A673 (cell line): ENCODE measurements at places on chromosomes 3 and 15. TPM values are rescaled to one million over a fixed set of nuclear protein-coding genes. Genes with fewer than 3 reads are reported as not detected.

- no peak for DNase-seq
Measured at GRCh38 chr15:98666841-98667240, 18.5 kb downstream of the IGF1R start.

DNA sequence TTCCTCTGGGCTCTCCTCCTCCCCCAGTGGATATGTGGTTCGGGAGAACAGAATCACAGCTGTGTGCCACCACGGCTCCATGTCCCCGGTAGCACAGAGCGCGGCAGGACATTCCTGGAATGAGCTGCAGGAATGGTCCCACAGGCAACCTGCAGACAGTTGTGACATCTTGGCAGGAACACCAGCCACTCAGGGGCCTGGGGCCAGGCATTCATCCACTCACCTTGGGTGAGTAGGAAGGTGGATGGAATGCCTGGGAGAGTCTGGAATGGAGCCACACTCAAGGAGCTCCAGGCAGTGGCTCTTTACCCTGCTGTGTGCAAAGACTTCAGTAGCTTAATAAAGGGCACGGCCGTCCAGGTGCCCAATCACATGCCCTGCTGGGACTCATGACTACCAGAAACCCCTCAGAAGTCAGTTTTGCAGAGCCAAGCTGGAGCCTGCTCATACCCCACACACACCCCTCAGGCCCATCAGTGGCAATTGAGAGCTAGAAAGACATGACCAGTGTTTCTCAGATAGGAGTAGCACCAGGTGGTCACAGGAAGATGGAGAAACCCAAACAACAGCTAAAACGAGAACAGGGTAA lies 117.3 kb upstream of the PRR20G start:
- DNase-seq: no peak

GRCh38 chr15:77531191-77532000 lies 101.3 kb downstream of the LINGO1 start:
- no peak for DNase-seq

The LRRC31 gene
- not detected in 2 replicates for total RNA-seq

DNA sequence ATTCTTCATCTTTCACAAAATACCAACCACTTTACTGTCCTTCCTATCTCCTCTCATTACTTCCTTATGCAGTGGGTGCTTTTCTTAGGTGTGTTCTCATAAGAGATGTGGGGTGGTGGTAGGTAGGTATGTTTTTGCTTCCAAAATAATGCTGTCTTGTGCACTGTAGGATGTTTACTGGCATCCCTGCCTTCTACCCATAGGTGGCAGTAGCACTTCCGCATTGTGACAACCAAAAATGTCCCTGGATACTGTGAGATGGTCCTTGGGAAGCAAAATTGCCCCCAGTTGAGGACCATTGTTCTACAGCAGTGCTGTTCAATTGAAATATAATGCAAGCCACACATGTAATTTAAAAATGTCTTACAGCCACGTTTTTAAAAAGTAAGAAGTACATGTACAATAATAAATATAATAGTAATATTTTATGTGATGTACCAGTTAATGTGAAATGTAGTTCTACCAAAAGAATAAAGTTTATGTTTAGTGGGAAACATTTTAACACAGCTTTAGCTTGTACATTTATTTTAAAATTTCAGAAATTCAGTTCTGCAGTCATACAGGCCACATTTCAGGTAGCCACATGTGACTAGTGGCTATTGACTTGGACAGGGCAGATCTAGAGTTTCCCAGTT lies 75.2 kb downstream of the NEO1 start:
- DNase-seq: peak; percentile 68

DNA sequence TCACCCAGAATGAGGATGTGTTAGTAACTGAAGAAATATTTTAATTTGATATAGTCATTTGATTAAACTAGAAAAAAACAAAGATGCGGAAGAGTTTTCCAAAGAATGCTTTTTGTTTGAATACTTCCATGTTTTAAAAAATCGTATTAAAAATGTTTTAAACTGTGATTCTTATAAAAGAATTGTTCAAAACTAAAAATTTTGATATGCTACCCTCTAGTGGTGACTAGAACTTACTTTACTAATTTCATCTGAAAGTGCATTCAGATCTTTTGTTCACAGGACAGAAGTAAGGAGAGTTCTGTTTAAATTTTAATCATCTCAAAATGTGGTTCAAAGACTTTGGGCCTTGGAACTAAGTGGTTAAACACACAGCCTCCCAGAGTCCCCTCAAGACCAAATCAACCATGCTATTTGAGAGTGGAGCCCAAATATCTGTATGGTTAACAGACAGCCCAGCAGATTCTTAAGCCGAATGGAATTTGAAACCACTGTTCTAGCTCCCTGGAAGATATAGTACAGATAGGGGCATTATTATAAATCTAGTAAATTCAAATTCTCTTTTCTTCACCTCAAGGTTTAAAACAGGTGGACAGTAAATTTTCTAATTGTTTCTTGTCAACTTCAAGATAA lies 45.2 kb upstream of the SYNPR start:
- no peak for DNase-seq

The GUCA1C gene
- total RNA-seq: not detected in 2 replicates

- DNase-seq: no peak
Measured at GRCh38 chr3:2697589-2697988, 412.6 kb downstream of the IL5RA start.

- no peak for DNase-seq
Measured at GRCh38 chr15:61057376-61057775, 171.7 kb downstream of the RORA start.

- DNase-seq: no peak
Measured at GRCh38 chr3:12986031-12986430, 87.2 kb downstream of the IQSEC1 start.

GRCh38 chr3:130572769-130573168 lies 55.8 kb downstream of the COL6A6 start:
- no peak for DNase-seq

The TRAIP gene
- 17.8 and 18.8 TPM in 2 replicates for total RNA-seq

The ARL8B gene
- total RNA-seq: 44.7 and 54.0 TPM in 2 replicates

- peak; percentile 82 for DNase-seq
Measured at GRCh38 chr3:115627180-115628074, 4.1 kb downstream of the GAP43 start.
